ENCODE measurements at places on chromosomes 2 and 18.

- no peak for DNase-seq
Measured at GRCh38 chr2:47888581-47889280, 17.6 kb downstream of the FBXO11 start.

- no peak for DNase-seq
Measured at GRCh38 chr2:105150231-105150630, 91.3 kb upstream of the GPR45 start.

GRCh38 chr2:21642647-21643046, 518.9 kb downstream of the TDRD15 start:
- DNase-seq, result no peak

DNA sequence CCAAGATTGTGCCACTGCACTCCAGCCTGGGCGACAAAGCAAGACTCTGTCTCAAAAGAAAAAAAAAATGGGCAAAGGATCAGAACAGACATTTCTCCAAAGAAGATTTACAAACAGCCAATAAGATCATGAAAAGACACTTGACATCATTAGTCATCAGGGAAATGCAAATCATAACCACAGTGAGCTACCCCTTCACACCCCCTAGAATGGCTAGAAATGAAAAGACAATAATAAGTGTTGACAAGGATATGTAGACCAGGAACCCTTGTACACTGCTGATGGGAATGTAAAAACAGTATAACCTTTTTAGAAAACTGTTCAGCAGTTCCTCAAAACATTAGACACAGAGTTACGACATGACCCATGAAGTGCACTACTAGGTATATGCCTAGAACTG, 18.4 kb upstream of the MTERF4 start:
- DNase-seq, result no peak

GRCh38 chr2:127000937-127001336, 102.2 kb downstream of the TEX51 start:
- no peak for DNase-seq
